ENCODE measurements at places on chromosomes 2 and 18.
A peak's percentile ranks its signal among the peaks of the same experiment; 100 is the strongest.

GRCh38 chr2:234611209-234611608 is 114.3 kb upstream of the ARL4C start:
- DNase-seq = no peak

- DNase-seq = no peak
Observed at GRCh38 chr18:48533340-48534070, 5.3 kb upstream of the CTIF start.

GRCh38 chr2:53631313-53632125 is 136.1 kb upstream of the CHAC2 start:
- DNase-seq = no peak

DNA sequence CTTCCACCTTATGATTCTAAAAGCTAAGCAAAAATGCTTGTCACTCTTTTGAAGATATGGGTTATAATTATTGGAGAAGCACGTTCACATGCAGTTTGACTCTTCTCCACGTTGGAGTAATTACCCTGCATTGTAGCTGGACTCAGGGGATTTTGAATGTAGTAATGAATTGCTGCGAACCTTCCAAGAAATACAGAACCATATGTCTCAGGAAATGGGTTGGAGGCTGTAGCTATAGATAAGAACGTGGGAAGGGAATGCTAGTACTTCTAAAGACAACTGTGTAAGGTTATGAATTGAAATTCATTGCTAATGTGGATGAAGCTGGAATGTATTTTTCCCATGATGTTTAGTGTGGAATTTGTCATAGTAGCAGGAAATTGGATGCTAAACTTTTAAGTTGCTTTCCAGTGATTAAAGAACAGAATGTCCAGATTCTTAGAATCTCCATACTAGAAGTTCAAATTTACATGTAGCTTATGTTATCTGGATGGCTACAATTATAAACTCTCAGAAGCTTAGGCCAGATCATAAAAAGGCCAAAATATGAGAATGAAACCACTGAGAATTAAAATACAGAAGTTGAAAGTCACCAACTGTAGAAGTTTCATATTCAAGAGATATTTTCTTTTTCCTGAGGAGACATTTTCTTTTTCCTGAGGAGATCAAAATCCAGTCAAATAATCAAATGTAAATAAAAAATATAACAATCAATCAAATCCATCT is 27.3 kb upstream of the SPOPL start:
- DNase-seq = no peak

DNA sequence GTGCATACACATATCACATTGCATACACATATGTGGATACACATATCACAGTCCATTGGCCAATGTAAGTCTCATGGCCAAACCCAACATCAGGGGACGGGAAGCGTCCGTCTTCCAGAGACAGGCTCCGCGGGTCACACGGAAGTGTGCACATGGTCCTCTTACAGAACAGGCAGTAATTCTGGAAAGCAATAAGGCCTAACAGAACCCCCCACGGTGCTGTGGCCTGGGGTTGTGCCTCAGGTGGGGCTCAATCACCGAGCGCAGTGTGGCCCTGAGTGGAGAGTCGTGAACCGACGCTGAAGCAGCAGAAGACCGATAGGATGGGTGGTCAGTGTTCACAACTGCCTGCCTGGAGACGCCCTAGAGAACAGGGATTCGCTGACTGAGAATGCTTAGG is 857.3 kb downstream of the GALR1 start:
- DNase-seq = no peak

DNA sequence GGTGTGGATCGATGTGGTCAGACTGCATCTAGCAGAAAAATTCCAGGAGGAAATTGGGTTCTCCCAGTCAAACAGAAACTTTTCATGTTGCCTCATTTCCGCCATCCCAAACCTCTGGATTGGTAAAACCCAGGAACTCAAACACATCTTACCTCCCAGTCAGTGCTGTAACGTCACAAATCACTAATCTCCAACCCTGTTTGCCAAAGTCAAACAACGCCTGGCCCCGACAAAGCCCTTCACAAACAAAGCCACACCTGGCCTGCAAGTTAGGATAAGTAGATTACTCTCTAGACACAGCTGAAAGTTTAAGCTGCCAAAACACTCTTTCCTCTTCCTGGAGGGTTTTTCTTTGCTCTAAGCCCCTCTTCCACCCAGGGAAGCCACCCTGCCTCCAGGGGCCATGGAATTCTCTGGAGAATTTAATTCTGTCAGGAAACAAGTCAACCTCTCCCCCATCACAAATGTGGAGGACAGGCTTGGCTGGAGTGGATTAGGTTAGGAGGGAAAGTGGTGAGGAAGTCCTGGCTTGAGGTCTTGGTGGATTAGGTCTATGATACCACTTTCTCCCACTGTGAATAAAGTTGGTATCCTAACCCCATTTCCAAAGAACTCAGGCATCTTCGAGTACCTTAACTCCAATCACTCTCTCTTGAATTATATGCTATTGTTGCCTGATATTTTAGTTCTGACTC is 86.7 kb downstream of the LYPD6B start:
- DNase-seq = no peak

DNA sequence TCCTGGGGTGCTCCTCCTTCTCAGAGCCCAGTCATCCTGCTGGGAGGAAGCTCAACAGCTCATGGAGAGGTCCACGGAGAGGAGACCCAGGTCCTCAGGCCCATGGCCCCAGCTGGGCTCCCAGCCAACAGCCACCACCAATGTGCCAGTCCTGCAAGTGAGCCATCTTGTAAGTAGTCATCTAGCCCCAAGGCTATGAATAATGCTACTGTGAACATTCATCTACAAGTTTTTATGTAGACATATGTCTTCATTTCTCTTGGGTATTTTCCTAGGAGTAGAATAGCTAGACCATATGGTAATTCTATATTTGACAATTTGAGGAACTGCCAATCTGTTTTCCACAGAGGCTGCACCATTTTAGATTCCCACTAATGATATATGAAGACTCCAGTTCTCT is 166.1 kb downstream of the MTCL1 start:
- DNase-seq = no peak

DNA sequence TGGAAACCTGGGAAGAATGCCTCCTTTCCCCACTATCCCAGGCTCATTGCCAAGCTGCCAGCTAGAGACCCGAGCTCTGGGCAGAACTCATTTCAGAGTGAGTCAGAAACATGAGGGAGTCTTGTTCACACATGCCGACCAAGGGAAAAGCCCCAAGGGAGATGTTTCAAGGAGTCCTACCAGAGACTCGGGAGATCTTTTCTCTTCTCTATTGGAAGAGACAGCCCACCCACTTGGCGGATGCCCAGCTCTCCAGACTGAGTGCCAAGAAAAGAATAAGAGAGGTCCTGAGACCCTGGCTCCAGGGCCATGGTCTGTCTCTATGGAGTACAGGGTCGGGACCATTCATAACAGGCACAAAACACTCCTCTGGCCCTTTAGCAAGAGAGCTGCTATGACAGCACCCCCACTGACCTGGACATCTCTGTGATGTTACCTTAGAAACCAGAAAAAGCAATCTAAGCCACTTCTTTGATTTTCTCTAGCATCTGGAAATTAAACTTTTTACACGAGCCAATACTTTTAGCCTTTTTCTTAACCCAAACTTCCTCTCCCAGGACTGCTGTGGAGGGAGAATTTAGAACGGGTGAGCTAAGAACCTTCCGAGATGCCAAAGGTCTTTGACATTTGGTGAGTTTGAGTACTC is 18.5 kb upstream of the IGFBP5 start:
- DNase-seq = no peak

- DNase-seq = peak; percentile 41
Observed at GRCh38 chr2:42974721-42975717, 182.6 kb upstream of the HAAO start.

DNA sequence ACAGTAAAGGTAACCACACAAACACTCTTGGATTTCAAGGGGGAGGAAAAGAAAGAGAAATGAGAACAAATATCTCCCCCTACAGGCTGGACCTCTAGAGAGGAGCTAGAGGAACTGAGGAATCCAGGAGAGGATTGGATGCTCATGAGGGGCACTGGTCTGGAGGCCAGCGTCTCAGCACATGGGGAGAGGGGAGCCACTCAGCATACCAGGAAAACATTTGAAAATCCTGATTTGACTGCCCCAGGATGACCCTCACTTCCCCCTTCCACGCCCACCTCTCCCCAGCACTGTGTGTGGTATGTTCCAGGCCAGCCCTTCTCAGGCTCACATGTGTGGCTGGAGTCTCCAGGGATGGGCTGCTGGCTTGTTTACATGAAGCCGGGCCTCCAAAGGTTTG is 396.8 kb upstream of the ID2 start:
- DNase-seq = no peak

DNA sequence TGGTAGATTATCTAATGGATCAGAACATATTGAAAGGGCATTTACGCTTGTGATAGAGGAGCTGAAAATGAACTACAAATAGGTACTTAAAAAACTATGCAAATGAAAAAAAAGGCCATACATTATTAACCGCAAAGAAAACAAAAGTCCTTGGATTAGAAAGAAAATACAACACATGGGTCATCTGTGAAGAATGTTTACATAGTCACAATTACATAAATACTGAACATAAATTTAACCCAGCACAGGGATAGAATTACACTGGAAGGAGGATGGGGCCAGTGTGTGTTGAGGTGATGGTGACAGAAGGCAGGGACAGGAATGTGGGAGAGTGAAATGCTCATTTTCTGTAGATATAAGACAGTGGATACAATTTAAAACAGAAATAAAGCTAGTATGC is 6.6 kb downstream of the NTSR2 start:
- DNase-seq = no peak

- DNase-seq = no peak
Observed at GRCh38 chr2:207427986-207428385, 101.8 kb upstream of the CREB1 start.

GRCh38 chr2:98560256-98560771 is 48.0 kb downstream of the COA5 start:
- no peak for DNase-seq

GRCh38 chr2:202681688-202682205 is 47.0 kb downstream of the FAM117B start:
- no peak for DNase-seq

DNA sequence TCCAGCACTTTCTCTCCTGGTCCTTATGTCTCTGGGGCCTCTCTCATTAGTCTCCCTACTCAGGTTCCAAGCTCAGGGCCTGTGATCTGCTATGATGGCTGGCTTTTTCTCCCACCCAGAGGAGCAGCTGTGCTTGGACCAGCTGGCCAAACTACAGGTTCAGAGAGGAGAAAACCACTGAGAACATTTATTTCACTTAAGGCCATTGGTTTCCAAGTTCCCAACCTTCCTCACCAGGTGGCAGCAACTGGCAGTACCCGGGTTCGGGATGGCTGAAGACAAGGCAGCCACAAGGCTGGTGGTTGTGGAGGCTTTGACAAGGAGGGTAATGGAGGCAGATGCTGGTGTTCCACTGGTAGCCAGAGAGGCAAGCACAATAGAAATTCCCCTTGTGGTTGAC is 29.9 kb upstream of the SELENOI start:
- DNase-seq = no peak

DNA sequence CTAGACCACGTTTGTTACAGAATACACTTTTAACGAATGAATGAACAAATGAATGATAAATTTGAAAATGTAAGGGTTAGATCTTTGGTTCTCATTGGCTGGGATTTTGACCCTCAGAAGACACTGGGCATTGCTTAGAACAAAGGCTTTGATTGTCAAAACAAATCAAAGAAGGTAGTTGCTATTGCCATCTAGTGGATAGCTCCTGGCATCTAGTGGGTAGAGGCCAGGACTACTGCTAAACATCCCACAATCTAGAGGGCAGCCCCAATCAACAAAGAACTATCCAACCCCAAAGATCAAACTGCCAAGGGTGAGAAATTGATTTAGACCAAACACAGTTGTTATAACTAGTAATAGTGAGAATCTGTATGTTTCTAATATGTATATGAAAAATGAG is 552.3 kb downstream of the KCNJ3 start:
- no peak for DNase-seq

GRCh38 chr2:7525746-7526145 is 608.5 kb downstream of the RNF144A start:
- DNase-seq = no peak

GRCh38 chr18:51879329-51879728 is 460.7 kb upstream of the DCC start:
- no peak for DNase-seq

- DNase-seq = no peak
Observed at GRCh38 chr2:75788902-75789301, 78.2 kb upstream of the GCFC2 start.

DNA sequence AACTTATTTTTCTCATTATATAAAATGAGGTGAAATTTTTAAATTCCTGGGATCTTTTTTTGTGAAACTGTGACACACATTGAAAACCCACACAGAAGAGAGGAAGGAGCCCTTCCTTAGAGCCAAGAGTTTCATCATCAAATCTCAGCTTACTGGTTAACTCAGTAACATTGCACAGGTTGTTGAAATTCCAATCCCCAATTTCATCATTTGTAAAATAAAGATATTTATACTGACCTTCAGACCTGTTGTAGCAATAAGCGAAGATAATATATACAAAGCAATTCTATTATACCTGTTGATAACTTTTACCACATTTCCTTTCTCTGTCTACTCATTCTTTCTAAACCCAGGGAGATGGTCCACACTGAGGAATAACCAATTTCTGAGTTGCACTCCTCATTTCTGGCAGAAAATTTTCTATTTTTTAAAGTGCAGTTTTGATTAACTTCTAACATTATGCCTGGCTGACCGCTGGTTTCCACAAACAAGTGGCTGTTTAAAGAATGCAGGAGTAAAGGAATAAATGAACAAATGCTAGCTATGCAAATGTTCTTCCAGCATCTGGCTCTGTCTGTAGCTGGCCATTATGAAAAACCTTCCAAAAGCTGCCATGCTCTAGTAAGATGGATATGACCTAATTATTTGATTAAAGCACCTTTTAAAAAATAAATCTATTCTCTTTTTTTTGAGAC is 105.7 kb upstream of the LINC00305 start:
- no peak for DNase-seq

- no peak for DNase-seq
Observed at GRCh38 chr18:70190529-70190928, 15.0 kb downstream of the RTTN start.

DNA sequence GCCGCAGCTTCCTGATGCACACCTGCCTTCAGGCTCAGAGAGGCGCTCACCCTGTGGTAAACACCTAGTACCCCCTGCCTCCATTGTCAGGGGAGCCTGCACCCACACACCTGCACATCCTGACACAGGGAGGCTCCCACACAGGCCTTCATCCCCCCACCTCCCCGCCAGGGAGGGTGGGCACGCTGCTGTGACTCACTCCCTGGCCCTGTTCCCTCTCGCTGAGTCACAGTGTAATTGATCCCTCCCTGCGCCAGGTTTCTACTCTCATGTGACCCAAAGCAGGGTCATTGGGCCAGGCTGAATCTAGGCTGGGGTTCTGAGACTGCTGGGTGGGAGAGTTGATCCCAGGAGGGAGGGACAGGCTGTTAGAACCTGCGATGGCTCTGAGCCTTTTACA is 8.5 kb upstream of the CELF4 start:
- DNase-seq = no peak

- DNase-seq = no peak
Observed at GRCh38 chr2:24881623-24882022, 38.4 kb downstream of the ADCY3 start.
